ENCODE measurements at places on chromosomes 6 and 20.

GRCh38 chr6:43107344-43108062 is 31.4 kb downstream of the PTK7 start:
- DNase-seq = no peak

GRCh38 chr6:72739368-72739779 is 117.5 kb downstream of the KCNQ5 start:
- DNase-seq = no peak

DNA sequence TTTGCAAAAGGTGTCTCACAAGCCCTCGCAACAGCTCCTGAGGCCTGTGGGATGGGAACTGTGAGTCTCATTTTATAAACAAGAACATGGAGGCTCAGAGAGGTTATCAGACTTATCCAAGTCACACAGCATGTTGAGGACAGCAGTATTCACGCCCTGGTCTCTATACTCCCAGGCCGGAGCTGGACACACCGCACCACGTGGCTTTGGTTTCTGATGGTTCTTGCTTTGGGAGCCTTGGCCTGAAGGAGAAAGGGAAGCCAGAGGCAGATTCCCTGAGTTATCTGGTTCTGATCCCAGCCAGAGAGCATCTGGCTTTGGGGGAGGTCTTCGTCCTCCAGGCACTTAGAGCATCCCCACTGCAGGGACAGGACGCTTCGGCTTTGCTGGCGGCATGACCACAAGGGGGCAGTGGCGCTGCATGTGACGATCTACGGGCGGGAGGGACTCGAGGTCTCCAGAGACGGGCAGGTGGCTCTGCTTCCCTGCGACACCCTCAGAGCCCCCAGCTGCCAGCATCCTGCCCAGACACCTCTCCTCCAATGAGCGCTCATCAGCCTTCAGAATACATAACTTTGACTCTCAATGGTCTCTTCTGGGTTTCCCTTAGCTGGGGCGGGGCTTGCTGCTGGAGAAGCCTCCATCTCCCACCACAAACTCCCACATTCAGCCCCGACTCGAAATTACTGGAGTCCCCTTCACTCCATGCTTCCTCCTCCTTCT is 51.4 kb upstream of the SAYSD1 start:
- peak; percentile 79 for DNase-seq

DNA sequence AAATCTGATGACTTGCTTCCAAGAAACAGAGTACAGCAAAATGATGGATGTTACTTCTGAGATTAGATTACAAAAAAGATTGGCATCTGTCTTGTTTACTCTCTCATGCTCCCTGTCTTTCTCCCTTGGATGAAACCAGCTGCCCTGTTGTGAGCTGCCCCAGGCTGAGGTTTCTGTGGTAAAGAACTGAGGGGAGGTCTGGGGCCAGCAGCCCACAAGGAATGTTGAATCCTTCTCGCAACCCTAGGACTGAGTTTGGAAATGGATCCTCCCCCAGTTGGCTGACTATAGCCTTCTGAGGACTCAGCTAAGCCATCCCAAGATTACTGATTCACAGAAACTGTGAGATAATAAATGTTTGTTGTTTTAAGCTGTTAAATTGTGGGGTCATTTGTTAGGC is 5.6 kb upstream of the HECA start:
- no peak for DNase-seq

DNA sequence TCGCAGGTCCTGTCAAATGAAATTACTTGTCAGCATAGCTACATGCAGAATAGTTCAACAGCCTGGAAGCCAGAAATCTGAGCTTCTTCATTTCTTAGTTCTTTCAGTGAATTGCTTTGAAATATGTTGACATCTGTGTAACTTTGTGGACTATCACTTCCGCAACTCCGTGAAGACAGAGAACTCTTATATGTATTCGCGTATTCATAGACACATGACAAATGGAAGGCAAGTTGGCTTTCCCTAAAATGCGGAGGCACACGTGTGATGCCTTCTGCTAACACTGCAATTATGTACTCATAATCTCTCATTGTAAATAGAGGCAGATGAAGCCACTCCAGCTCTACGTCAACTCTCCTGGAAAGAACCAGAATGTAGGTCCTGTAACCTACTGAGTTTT is 701.5 kb downstream of the PRKN start:
- DNase-seq = no peak

- DNase-seq = no peak
Observed at GRCh38 chr6:74750826-74751225, 455.0 kb downstream of the COL12A1 start.

GRCh38 chr6:44297063-44298038 is 15.8 kb downstream of the AARS2 start:
- no peak for DNase-seq

DNA sequence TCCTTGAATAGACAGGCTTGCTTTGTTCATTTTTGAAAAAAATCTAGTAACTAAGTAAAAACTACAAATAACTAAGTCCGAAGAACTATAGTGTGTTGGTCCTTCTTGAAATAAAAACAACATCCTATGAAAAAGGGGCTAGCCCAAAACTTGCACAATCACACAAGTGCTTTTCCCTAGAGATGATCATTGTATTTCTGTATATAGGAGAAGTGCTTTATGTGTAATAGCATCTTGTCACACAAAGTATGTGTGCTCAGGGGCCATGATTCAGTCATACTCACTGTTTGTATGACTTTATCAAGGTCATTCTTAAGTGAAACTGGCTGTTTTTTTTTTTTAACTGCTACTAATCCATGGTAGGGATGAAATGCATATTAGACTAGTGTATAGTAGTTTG is 179.8 kb downstream of the DTNBP1 start:
- DNase-seq = no peak

DNA sequence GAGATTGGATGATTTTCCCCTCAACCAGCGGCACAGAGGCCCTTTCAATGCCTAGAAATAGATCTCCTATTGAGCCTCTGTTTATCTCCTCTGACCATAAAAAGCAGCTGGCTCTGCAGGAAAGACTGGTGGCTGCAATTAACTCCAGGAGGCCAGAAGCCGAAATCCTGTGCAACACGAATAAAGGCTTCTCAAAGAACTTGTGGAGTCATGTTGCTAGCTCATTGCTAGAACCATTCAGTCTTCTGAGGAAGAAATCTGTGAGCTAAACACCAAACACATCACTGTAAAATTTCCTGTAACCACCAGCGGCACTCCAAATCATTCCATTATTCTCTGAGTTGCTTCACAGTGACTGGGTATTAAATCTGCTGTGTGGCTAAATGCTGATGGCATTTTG is 49.1 kb upstream of the TPD52L1 start:
- DNase-seq = no peak

GRCh38 chr20:22430154-22430745 is 154.1 kb downstream of the FOXA2 start:
- DNase-seq = no peak

DNA sequence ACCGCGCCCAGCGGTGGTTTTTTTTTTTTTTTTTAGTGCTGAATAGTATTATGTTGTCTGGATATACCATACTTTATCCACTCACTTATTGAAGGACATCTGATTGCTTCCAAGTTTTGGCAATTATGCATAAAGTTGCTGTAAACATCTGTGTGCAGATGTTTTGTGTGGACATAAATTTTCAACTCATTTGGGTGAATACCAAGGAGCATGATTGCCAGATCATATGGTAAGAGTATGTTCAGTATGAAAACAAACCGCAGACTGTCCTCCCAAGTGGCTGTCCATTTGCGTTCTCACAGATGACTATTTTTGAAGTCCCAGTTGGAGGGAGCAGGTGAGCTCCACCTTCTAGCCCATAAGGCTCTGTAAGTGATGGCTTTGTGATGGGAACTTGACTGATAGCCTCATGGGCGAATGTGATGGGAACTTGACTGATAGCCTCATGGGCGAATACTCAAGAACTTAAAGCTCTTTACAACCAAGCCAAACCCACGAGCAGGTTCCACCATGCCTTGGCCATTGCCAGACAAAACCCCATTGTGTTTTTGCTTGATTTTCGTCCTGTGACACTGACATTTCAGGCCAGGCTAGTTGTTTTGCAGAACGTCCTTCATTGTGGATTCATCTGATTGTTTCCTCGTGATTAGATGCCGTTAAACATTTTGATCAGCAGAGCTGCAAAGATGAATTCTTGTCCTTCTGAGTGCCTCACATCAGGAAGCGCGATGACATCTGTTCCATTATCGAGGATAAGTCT is 51.0 kb downstream of the ZBTB2 start:
- no peak for DNase-seq

DNA sequence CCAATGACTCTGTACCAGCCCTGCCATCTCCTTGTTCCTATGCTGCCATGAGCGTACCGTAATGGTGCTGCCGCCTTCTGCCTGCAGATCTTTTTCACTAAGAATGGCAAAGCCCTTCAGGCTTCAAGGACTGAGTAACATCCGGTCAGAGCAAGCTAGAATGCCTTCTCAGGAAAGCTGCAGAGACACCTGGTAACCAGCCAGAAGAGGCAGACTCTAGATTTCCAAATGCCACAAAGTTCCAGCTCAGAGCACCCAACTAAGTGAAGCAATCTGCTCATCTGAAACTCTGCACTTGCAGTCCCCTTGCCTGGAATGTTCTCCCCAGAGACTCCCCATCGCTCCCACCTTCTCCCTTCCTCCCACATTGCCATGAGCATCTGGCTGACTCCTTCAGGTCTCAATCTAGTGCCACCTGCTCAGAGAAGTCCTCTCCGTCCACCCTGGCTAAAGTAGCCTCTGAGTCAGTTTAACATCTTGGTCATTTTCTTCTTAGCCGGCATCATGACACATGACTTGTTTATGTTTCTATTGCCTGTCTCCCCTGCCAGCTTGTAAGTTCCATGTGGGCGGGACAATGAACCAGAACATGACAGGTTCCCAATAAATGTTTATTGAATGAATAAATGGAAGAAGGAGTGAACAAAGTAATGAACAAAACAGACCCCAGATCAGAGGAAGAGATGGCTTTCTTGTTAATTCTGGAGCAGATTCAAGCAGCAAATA is 6.9 kb upstream of the OCSTAMP start:
- no peak for DNase-seq

Measured in 8988T (cell line).